K562 (cell line): ENCODE measurements at places on chromosomes 4 and X.

DNA sequence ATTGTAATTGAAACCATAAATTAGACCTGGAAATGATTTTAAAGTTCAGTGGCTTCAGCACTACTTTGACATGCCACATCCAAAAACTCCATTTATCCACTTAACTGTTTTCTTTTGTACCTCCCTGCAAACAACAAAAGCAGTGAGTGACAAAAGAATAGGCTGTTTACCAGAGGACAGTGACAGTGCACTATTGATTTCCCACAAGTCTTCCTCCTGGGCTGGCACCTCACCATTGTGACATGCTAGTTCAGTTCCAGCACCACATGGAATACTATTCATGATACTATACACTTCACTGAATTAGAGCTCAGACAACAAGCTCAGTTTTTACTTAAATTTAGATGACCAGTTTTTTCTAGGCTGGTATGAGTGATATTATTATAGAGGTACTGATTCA lies 29.3 kb downstream of the MOSPD2 start:
- DNase-seq = no peak

- DNase-seq = peak; percentile 43
These were observed 76.2 kb upstream of the CD99 start for GRCh38 chrX:2614911-2615310.

GRCh38 chr4:1176398-1177273 lies 4.3 kb upstream of the SPON2 start:
- no peak for DNase-seq

GRCh38 chr4:114998316-114998715 lies 115.1 kb downstream of the NDST4 start:
- DNase-seq = no peak

GRCh38 chrX:70494441-70494840 lies 49.8 kb downstream of the DLG3 start:
- DNase-seq = no peak

- no peak for DNase-seq
These were observed 5.2 kb downstream of the RAPGEF2 start for GRCh38 chr4:159108124-159108523.

DNA sequence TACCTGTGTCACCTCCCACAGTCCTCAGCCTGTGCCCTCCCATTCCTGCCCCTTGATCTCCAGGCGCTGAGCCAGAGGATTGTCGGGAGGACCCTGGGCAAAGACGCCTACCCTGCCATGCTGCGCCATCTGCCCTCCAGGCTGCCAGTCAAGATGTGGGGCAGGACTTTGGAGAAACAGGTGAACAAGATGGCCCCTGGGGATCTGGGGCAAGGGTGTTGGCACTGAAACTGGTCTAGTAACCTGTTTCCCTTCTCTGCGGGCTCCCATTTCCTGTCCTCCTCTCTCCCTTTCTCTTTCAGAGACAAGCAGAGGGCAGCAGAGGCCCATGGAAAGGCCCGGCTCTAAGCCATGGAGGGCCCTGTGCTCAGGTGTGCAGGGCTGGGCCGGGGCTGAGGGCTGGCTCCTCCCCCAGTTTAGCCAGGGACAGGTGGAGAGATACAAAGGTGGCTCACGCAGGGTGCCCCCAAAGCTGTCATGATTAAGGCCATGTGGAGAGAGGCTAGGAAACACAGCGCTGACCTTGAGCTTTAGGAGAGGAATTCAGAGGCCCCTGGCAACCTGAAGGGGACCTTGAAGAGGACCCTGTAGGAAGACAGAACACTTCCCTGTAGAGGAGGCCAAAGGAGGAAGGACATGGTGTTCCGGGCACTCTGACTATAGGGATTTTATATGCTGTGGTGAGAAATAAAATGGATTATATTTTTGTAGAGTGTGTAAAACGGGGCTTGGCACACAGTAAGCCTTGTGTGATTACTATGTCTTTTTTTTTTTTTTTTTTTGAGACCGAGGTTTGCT lies at the start of gene GLOD5:
TSS of gene GLOD5 (plus strand) at position 74 of the 798 bp plus-strand sequence. CDS start at position 118, 44 bp downstream.
- DNase-seq = peak; percentile 58

DNA sequence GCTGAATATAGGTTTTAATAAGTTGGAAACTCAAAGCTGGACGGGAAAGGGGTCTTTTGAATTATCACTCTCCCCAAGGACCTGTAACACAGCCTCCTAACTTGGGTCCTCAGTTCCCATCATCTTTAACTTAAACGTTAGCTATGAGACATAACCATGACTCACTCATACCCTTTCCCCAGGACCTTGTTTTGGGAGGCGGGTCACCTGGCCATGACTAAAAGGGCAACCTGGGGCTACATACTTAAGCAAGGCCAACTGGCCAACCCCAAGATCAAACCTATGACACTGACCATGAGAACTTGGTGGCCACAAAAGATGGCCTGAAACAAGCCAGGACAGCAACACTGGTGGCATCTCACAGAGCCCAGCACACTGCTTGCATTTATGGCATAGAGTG lies 89.0 kb downstream of the SH3KBP1 start:
- no peak for DNase-seq

- no peak for DNase-seq
These were observed 37.8 kb downstream of the DGKK start for GRCh38 chrX:50432829-50433289.

- no peak for DNase-seq
These were observed 1622.4 kb upstream of the PCDH10 start for GRCh38 chr4:131526686-131527085.

DNA sequence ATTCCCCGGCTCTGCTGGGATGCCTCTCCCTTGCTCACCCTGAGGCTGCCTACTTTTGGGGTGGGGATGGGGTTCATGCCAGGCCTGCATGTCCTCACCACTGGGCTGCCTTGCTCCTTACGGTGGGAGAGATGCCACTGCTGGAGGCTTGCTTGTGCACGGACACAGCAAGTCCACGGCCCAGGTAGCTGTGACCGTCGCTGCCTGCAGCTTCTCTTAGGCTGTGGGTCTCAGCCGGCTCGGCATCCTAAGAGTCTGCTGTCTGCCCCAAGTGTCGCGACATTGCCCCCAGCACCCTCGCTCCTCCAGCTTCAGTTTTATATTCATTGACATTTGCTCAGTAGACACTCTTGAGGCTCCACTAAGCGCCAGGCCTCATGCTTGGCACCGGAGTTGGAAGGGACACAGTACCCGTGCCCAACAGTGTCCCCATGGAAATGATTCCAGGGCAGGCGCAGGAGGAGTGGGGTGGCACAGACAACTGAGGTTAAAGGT lies 58.3 kb downstream of the TBC1D14 start:
- DNase-seq = no peak

GRCh38 chr4:163404580-163404979 lies 60.9 kb downstream of the NPY5R start:
- no peak for DNase-seq

DNA sequence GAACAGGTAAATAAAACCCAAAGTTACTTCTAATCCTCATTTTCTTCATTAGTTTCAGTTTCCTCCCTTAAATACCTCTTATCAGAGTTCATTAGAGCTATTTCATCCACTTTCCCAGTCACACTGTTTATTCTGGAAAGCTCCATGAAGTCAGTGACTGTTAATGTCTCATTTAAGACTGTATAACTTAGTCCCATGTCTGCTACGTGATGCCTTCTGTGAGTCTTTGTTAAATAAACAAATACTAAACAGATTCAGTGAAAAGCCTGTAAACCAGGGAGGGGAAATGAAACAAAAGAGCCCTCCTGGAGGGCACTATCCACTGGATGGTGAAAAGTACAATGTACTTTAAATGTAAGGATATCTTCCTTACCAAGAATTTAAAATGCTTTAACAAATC lies 24.7 kb downstream of the ACE2 start:
- no peak for DNase-seq

- DNase-seq = no peak
These were observed 148.4 kb downstream of the ANKRD50 start for GRCh38 chr4:124564121-124564520.

GRCh38 chr4:131978120-131978519 lies 1171.0 kb upstream of the PCDH10 start:
- no peak for DNase-seq

DNA sequence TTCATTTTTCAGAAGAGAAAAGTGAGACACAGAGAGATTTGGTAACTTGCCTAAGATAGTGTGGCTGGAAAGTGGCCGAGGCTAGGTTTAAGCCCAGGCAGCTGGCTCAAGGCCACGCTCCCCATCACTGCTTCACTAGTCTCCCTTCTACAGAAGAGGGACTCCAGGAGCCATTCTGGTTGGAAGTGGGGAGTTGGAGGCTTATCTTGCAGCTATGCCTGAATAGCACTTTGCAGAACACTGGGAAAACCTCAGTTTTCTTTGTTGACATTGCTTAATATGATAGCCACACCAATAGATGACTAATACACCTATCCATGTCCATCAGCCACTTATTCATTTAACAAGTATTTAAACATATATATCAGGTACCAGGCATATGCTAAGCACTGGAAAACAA lies 18.5 kb downstream of the LRRC66 start:
- no peak for DNase-seq

DNA sequence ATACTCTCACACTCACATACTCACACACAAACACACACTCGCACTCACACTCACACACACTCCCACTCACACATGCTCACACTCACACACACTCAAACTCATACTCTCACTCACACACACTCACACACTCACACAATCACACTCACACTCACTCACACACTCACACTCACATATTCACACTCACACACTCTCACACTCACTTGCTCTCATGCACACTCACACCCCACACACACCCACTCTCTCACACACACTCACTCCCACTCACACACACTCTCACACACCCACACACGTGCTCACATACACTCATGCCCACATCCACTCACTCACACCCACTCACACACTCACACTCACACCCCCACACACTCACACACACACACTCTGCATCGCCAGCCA lies 4.9 kb upstream of the ATP2B3 start:
- DNase-seq = no peak
